ENCODE measurements at places on chromosomes 3 and 15. TPM values are rescaled to one million over a fixed set of nuclear protein-coding genes. Genes with fewer than 3 reads are reported as not detected.

KNL1 gene
- total RNA-seq = 8.0 TPM

LCMT2 gene
- total RNA-seq = 6.8 TPM

IGF1R gene
- total RNA-seq = 43.9 TPM

XCR1 gene
- total RNA-seq = not detected

SLCO3A1 gene
- 24.5 TPM for total RNA-seq

GAP43 gene
- total RNA-seq = 0.09 TPM

CYP8B1 gene
- total RNA-seq = not detected

CCR8 gene
- total RNA-seq = not detected

TRH gene
- total RNA-seq = not detected

HTR3E gene
- total RNA-seq = not detected

ERC2 gene
- total RNA-seq = not detected

PLSCR2 gene
- 0.11 TPM for total RNA-seq

RARRES1 gene
- 9.2 TPM for total RNA-seq

FAM107A gene
- total RNA-seq = 0.46 TPM

CACNA2D2 gene
- 0.48 TPM for total RNA-seq

GRAMD2A gene
- 0.22 TPM for total RNA-seq

CX3CR1 gene
- 0.04 TPM for total RNA-seq

ISLR gene
- 0.36 TPM for total RNA-seq
